ENCODE measurements at places on chromosomes 1 and 21. TPM values are rescaled to one million over a fixed set of nuclear protein-coding genes. Genes with fewer than 3 reads are reported as not detected.

EPHA10 gene
- not detected for total RNA-seq

CD52 gene
- not detected for total RNA-seq

FCRLB gene
- total RNA-seq, result 1.2 TPM

ITLN1 gene
- total RNA-seq, result not detected

ANKRD34A gene
- 1.0 TPM for total RNA-seq

LCE3D gene
- total RNA-seq, result not detected

NHLH1 gene
- not detected for total RNA-seq

TCHHL1 gene
- not detected for total RNA-seq

FLG2 gene
- not detected for total RNA-seq

HNRNPCL4 gene
- total RNA-seq, result not detected

RGL1 gene
- 21.4 TPM for total RNA-seq

TBX19 gene
- total RNA-seq, result 0.26 TPM

NUDC gene
- total RNA-seq, result 75.1 TPM

GNG12 gene
- 90.1 TPM for total RNA-seq

REN gene
- total RNA-seq, result not detected

ALPL gene
- 1.7 TPM for total RNA-seq

KRTAP20-1 gene
- not detected for total RNA-seq

WASF2 gene
- 28.8 TPM for total RNA-seq

GPR37L1 gene
- not detected for total RNA-seq

CYP4A11 gene
- not detected for total RNA-seq

TGFB2 gene
- total RNA-seq, result 27.2 TPM

THEM5 gene
- not detected for total RNA-seq

MYCBP gene
- 33.7 TPM for total RNA-seq

BLZF1 gene
- total RNA-seq, result 19.7 TPM

KRTAP7-1 gene
- total RNA-seq, result not detected

FAM131C gene
- not detected for total RNA-seq

KCNJ6 gene
- under 0.01 TPM for total RNA-seq

FAM72B gene
- total RNA-seq, result 3.6 TPM

ZYG11A gene
- total RNA-seq, result 0.96 TPM

OR10J1 gene
- total RNA-seq, result not detected

ADAMTS4 gene
- total RNA-seq, result 11.0 TPM

SPATA6 gene
- total RNA-seq, result 6.4 TPM

GUCA2A gene
- total RNA-seq, result not detected

RIPPLY3 gene
- total RNA-seq, result not detected

BMP8B gene
- total RNA-seq, result not detected

TIE1 gene
- total RNA-seq, result 2.8 TPM

WNT3A gene
- total RNA-seq, result not detected

AMIGO1 gene
- total RNA-seq, result 0.78 TPM

TNFRSF18 gene
- total RNA-seq, result 2.1 TPM

KIAA0040 gene
- total RNA-seq, result 0.16 TPM

Data from epithelial cell of alveolus of lung (primary cell).